Omental fat pad (tissue), 4 donors: ENCODE measurements at places on chromosomes 1 and 21. TPM values are rescaled to one million over a fixed set of nuclear protein-coding genes. Genes with fewer than 3 reads are reported as not detected.

Gene CD58
- total RNA-seq, result 29.7 TPM

Gene TTLL7
- 5.2 TPM for total RNA-seq

Gene MAP10
- total RNA-seq, result 0.84 TPM

Gene MYBPH
- total RNA-seq, result not detected

Gene PTGER3
- 244 TPM for total RNA-seq

Gene PGBD5
- total RNA-seq, result 1.4 TPM

Gene CALML6
- total RNA-seq, result not detected

Gene LCE1D
- not detected for total RNA-seq

Gene OXCT2
- total RNA-seq, result 0.24 TPM

Gene PBX1
- 56.0 TPM for total RNA-seq
